ENCODE measurements at places on chromosomes 7 and 10. TPM values are rescaled to one million over a fixed set of nuclear protein-coding genes. Genes with fewer than 3 reads are reported as not detected.

Gene SLC26A3
- total RNA-seq, result not detected

GRCh38 chr10:92810934-92811532 is 37.3 kb upstream of the EXOC6 start:
- DNase-seq, result no peak

DNA sequence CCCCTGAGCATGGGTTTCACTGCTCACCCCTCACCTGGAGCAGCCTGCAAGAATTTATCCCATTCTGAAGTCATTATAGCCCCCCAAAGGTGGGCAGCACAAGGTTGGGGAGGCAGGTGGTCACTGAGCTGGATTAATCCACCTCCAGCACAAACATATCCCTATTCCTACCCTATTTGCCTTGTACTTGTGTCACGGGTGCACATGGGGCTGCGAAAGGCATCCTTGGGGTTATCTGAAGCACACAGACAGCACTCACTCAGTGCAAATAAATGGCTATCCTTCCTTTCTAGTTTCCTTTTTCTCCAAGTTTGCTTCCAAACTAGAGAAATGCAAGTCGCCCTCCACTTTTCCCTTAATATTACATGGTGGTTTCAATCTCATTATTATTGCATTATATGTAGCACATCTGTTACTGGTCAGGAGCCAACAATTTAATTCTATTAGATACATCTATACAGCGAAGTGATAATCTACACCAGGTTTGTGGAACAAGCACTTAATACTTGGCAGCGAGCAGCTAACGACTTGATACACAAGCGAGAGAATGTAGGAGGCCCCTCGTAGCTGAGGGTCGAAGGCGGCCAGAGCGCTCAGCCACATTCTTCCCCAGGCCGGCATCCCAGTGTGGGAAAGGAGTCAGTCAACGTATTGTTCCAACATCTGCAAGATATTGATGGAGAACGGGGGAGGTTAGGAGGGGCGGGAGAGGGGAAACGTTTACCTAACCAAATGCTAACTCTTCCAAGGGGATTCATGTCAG is 121.3 kb upstream of the HABP2 start:
- DNase-seq, result no peak

- DNase-seq, result no peak
These were observed 380.4 kb upstream of the SORCS1 start for GRCh38 chr10:107544706-107545520.

DNA sequence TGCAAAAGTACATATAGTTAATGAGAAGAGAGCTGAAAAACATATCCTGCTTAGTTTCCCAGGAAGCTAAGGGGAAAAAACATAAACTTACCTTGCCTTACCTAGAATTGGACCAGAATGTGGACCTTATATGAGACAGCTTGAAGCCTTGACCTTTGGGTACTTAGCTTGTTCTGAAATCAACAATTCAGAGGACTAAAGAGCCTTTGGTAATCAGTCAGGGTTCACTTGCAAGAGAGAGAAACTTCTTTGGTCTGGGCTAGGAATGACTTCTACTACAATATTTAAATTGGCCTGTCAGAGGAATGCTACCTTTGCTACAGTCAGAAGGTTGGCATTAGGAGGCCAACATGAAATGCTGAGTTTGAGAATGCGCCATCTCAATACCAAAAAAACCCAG is 24.9 kb downstream of the SAMD8 start:
- no peak for DNase-seq

All from myocyte (in vitro differentiated cells).